Left hindlimb (tissue), 1 donor: ENCODE measurements at places on chromosomes 7 and 10.

- DNase-seq = no peak
Measured at GRCh38 chr10:7211857-7212577, 198.8 kb downstream of the SFMBT2 start.

DNA sequence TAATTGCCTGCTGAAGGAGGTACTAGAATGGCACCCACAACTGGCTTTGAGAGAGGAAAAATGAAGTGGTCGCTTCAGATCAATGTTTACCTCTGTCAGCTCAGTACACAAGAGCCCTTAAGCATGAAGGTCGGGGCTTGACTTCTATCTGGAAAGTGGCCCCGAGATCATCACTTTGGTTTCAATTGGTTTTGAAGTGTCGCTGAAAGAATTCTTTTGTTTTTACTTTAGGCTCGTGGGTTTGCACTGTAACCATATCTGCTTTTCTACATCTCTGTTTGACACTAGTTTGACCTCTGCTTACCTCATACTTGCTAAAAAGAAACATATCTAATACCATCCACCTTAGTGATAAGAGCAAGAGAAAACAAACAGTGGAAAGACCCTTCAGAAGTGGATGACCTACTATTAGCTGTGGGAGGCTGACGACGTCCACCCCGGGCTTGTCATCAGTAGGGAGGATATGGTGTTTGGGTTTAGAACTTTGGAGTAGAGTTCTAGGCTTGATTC, 361.8 kb downstream of the GATA3 start:
- DNase-seq = no peak

GRCh38 chr7:54882694-54883093, 123.7 kb upstream of the SEC61G start:
- no peak for DNase-seq

DNA sequence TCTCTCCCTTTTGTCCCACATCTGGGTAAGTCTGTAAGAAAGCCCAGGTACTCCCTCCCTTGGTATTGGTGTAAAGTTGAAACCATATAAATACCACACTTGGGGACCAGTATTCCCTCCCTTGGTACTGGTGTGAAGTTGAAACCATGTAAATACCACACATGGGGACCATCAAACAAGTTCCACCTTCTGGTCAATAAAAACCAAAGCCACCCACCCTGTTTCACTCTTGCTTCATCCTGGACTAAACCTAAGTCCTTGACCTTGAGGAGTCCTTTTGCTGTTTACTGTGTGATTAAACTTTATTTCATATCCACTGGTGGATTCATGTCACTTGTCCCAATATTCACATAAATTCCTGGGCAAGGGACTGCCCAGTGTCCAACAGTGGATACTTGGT, 8.4 kb downstream of the P4HA1 start:
- DNase-seq = no peak

- no peak for DNase-seq
Measured at GRCh38 chr10:45444022-45444421, 70.0 kb downstream of the ALOX5 start.

DNA sequence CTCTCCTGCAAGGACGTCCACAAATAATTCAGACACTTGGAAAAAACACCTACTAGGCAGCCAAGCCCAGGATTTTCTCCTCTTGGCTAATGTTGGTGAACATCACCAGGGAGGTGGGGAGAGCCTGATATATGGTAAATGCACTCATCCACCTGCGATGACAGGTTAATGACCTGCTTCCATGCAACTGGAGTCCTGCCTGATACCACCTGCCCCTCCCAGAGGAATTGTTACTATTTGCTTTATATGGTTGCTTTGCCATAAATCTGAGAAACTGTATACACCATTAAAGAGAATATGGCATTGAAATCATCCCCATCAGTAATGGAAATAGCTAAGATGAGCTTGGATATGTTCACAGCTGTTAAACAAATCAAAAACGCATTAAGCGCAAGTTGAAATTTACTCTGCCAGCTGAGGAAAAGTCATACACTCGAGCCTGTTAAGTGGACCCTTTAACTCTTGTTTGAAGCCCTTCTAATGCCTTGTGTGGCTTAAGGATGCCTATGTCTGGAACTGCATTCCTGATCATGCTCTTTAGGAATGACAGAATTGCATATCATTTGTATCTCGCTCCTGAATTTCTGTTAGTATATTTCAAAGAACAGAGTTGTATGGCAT, 208.3 kb downstream of the PRPF18 start:
- no peak for DNase-seq

DNA sequence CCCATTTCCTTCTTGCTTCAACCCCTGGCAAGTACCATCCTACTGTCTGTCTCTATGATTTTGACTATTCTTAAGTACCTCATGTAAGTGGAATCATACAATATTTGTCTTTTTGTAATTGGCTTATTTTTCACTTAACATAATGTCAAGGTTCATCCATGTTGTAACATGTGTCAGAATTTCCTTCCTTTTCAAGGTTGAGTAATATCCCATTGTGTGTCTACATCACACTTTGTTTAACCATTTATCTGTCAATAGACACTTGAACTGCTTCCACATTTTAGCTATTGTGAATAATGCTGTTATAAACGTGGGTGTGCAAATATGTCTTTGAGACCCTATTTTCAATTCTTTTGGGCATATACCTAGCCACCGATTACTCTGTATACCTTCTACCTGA, 14.0 kb upstream of the CDK14 start:
- DNase-seq = no peak

DNA sequence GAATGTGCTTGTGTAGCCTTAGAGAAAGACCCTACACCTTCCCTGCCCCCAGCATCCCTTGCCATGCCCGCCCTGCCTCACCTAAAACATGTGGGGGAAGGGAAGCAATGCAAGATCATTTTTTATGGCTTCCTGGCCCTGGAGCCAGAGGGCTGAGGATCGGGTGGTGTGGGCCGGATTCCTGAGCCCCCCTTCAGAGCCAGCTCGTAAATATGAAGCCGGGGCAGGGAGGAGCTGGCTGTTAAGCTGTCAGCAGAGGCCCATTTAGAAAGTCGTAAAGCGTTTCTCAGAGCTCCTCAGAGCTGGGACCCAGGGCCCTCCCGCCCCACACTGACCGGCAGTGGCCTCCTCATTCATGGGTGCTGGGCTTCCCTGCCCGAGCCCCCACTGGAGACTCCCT, 23.9 kb downstream of the UNC5B start:
- DNase-seq = peak; percentile 72

DNA sequence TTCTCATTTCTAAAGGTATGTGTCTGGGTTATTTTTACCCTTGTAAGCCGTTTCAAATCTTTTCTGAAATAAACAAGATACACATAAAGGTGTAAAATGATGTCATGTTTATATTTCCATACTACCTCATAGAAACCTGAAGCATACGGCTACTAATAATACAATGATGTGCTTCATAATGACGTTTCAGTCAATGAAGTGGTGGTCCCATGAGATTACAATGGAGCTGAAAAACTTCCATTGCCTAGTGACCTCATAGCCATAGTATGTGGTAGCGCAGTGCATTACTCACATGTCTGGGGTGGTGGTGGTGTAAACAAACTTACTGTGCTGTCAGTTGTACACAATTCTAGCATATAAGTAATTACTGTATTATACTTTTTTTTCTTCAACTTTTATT, 24.9 kb downstream of the EPDR1 start:
- no peak for DNase-seq

- peak; percentile 99 for DNase-seq
Measured at GRCh38 chr10:75401569-75402485, at the start of gene ZNF503. Gene ZNF503 (minus strand): TSS chr10:75401764. CDS start chr10:75401419, 345 bp downstream.

- no peak for DNase-seq
Measured at GRCh38 chr10:33272635-33273034, 61.8 kb downstream of the NRP1 start.

DNA sequence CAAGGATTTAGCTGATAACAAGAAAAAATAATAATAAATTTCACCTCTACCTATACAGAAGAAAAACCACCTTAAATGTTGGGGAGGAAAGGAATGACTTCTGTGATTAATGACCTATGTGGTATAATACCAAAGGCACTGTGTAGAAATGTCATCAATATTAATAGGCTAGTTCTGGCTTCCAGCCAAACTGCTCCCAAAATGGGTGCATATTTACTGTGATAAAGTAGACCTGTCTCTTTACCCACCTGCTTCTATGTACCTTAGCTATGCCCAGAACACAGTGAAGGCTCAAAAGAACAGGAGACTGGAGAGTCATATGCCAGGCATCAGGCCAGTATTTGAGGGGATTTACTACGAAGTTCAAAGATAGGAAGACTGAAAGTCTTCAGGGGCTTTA, 76.0 kb downstream of the ATE1 start:
- no peak for DNase-seq

DNA sequence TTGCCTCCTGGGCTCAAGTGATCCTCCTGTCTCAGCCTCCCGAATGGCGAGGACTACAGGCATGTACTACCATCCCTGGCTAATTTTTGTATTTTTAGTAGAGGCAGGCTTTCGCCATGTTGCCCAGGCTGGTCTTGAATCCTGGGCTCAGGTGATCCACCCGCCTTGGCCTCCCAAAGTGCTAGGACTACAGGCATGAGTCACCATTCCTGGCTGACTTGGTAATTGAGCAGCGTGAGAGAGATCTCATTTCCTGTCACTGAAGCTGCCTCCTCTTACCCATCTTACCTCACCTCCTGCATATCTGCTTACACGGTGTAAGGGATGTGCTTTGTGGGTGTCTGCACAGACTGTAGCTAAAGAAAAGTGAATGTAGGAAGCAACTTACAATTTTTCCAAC, 9.7 kb downstream of the IFIT3 start:
- DNase-seq = no peak

GRCh38 chr7:151201344-151201743, 8.9 kb downstream of the H2BK1 start:
- no peak for DNase-seq

DNA sequence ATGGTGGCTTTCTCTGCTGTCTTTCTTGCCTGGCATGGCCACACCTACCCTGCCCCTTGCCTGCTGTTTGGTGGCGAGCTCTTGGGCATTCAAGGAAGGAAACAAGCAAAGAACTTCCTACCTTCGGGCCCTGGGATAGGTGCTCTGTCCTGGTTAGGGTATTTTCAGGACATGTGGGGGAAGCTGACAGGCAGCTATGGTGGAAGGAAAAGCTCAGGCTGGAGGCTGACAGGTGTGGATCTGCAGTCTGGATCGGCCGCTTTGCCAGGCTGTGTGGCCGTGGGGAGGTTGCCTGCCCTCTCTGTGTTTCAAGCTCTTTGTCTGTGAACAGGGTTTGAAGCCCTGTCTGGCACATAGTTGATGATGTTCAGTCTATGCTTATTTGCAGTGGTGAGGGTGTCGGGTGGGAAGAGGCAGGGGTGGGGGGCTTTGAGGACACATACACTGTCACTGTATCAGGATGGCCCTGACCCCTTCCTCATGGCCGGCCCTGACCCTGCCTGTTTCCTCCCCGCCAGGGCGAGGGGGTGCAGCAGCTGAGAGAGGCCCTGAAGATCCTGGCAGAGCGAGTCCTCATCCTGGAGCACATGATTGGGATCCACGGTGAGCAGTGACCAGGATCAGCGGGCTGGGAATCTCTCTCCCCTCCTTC, 73.7 kb downstream of the MYL10 start:
- DNase-seq = no peak

GRCh38 chr7:150737265-150738055, at the start of gene GIMAP5:
Gene GIMAP5 (plus strand): TSS chr7:150737418. CDS start chr7:150740885, 3,467 bp downstream.
- DNase-seq = no peak

DNA sequence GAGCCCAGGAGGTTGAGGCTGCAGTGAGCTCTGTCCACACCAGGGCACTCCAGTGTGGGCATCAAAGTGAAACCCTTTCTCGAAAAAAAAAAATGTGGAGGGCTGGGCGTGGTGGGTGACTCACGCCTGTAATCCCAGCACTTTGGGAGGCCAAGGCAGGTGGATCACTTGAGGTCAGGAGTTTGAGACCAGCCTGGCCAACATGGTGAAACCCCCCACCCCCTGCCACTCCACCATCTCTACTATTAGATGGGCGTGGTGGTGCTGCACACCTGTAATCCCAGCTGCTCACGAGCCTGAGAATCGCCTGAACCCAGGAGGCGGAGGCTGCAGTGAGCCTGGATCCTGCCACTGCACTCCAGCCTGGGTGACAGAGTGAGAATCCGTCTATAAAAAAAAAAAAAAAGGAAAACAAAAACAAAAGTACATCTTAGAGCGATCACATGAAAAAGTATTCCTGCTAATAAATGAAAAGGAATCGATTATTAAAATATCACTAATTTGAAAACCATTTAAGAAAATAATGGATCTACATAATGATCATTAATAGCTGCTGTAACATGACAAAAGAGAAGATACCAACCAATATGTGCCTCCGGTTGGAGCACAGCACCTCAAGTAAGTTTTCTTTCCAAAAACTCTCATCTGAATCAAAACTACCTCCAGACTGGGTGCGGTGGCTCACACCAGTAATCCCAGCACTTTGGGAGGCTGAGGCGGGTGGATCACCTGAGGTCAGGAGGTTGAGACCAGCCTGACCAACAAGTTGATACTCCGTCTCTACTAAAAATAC, 4.9 kb downstream of the HNRNPF start:
- no peak for DNase-seq

DNA sequence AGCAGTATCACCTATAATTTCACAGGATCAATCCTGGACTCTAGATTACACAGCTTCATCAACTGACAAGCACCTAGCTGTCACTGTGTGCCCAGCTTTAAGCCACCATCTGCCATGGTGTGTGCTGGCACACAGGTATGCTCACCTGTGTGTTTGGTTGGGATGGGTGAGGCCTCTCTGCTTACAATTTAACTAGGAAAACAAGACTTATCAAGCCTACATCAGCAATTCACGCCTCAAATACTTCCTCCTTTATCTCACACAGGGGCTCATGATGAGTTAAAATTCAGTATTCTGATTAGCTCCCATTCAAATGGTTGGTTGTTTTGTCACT, 608.2 kb downstream of the PARD3 start:
- DNase-seq = no peak

DNA sequence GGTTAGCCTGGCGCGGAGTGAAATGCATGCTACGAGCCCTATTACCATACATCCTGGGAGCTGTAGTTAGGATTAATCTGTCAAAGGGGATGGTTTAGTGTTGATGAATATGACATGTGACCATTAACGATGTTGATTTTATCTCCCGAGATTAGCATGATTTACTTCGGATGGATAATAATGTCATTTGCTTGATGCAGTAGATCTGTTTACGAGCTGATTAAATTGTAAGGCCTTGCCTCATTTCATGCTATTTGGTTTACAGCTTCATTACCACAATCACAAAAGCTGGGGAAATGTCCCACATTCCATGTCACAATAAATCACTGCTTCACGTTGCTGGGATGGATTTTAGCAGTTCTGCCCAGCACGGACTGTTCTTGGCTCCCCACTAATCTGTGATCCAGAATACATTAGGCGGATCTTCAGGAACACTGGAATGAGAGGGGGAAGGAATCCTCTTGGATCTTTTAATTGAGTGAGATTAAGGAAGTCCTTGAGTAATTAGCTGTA, 22.3 kb downstream of the ZNF503 start:
- DNase-seq = no peak

DNA sequence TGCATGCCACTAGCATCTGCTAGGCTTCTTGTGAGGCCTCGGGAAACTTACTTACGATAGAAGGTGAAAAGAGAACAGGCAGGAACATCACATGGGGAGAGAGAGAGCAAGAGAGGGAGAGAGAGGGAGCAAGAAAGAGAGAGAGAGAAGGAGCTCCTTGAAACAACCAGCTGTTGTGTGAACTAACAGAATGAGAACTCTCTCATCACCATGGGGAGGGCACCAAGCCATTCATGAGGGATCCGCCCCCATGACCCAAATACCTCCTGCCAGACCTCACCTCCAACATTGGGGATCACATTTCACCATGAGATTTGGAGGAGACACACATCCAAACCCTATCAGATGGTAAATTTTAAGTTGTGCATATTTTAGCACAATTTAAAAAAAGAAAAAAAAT, 1217.2 kb downstream of the TYW1 start:
- DNase-seq = no peak
